NCI-H345 (cell line): ENCODE measurements at places on chromosomes 7 and 10.

DNA sequence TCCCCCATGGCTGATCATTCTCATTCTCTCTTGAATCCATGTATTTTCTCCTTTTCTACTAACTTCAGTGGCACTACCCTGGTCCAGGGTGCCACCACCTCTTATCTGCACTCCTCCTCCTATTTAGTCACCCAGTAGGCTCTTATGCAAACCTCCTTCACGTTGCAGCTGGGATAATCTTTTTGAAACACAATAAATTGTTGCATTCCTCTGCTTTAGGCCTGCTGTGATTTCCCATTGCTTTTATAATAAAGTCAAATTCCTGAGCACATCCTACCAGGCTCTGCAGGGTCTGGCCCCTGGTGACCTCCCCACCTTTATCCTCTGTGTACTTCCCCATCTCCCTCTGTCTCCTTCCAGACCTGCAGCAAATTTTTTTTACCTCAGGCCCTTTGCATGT, 112.7 kb upstream of the KIAA1217 start:
- no peak for DNase-seq

DNA sequence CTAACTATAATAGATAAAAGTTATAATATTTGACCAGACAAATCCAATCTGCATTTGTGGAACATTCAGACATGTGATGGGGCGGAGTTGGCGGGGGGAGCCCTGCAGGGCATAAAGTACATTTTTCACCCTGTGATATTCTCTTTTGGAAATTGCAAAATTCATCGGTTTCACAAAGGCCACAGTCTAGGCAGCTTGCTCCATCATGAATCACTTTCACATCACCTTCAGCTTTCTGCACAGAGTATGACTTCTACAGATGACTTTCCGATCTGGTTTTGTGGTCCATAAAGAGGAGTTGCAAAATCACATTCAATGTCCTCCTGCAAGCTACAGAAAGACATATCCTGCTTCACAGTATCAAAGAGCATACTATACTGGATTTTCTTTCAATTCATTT, 51.4 kb upstream of the APBB1IP start:
- no peak for DNase-seq

DNA sequence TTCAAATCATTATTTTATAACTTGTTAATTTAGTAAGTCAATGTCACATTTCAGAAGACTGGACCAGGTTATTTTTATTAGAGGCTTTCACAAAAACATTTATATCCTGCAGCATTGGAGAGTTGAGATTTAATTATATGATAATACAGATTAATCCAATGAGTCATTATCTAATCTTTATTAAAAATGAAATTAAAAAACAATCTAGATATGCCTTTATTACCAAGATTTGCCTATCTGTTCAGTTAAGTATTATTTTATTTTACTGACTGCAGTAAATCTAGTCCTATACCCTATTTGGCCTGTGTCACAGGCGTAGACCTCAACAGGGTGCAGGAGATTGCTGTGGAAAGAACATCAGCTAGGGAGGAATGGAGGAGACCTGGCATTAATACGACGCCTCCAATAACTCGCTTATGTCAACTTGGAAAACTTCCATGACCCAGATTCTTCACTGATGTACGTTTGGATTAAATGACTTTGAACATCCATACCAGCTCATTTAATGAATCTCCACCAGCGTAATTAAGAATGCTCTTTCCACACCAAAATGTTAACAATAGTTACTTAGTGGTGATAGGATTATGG, 18.2 kb downstream of the PAXIP1 start:
- DNase-seq = no peak

DNA sequence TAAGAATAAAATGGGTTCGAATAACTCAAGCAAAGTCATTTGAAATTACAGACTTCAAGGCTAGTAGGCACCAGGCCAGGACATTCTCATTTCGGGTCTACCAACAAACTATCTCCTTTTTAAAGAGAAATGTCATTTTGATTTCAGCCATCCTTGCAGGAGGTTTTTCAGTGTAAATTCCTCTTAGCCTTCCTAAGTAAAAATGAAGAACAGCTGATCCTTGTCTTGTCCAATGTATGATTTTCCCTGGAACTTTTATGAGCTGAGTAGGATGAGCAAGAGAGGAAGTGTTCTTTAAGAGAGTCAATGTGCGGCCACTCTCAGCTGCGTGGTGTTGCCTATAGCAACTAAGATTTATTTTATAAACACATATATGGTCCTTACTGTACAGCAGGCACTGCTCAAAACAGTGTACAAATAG, 110.1 kb downstream of the PLCE1 start:
- DNase-seq = no peak

GRCh38 chr10:44818041-44818649, 93.0 kb upstream of the TMEM72 start:
- no peak for DNase-seq

GRCh38 chr10:58065529-58065815, 202.2 kb downstream of the IPMK start:
- no peak for DNase-seq

GRCh38 chr7:2043316-2044039, 189.3 kb downstream of the MAD1L1 start:
- no peak for DNase-seq

DNA sequence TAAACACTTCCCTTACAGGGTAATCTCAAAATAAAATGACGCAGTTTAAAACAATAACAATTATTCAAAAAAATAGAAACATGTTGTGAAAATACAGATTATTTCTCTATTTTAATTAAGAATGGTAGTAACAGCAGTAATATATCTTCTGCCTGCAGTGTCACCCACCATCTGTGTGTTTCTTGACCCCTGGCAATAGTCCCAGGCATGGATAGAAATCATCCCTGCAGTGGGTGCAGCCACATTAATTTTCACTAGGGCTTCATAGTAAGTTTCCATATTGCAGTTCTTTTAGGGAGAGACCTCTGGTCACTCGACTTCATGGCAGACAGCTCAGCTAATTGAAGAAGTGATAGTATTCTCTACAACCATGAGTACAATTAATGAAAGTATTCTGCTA, 470.1 kb upstream of the TEX47 start:
- DNase-seq = no peak

GRCh38 chr10:53808677-53809372, 992.2 kb downstream of the PCDH15 start:
- DNase-seq = no peak

DNA sequence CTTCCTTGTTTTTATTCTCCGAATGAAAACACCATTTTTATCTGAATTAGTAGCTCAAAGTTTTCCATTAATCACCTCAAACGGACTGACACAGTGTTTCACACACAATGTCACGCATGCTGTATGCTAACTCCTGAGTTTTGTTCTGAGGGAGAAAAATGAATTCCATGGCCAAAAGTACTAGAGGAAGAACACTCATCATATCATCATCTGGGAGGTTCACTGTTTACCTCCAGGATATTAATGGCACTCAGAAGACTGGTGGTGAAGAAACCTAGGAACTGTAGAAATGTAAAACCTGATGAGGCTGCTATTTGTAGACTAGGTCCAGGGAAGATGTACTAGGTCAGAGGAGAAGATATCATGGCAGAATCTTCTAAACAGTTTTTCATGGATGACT, 395.6 kb upstream of the ETV1 start:
- DNase-seq = no peak

DNA sequence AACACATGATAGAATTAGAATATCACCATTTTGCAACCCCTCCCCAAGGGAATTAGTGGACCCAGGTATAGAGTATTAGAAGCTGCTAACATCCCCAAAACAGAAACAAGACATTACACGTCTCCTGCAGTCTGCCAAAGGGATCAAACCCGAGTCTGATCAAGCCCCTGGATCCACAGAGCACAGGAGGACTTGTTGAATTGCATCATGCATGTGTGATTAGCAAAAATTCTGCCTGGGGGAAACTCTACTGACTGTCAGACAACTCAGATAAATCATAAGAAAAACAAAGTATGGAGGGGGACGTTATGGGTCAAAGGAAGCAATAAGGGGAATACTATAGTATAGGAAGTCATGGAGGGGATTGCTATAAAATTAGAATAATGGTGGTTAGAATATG, 116.8 kb upstream of the FGFR2 start:
- DNase-seq = no peak

DNA sequence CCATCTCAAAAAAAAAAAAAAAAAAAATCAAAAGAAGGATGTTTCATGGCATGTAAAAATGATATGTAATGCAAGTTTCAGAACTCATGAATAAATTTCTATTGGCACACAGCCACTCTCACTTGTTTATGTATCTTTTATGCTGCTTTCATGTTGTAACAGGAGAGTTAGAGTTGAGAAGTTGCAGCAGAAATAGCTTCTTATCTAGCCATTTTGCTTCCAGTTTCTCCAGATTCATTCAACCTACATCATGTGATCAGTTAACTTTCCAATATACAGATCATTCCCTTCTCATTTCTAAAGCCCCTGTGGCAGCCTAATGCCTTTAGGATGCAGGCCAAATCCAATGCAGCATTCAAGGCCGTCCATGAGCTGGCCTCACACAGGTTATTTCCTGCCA, 30.4 kb downstream of the ZNF786 start:
- DNase-seq = no peak

DNA sequence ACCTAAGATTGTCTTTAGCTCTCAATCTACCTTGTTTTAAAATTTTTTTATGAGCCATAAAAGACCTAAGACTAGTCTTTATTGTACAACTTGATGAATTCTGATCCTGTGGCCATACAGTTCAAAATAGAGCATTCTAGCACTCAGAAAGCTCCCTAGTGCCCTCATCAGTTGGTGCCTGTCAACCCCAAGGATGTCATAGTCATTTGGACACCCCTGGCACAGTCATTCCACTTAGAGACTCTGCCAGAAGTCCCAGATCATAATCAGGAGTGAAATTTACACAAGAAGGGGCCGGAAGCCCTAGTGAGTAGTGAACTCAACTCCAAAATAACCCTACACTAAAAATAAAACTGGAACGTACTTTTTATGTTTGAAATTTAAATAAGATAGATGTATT, 80.0 kb upstream of the INSIG1 start:
- DNase-seq = no peak

GRCh38 chr10:100022403-100022802, 12.7 kb upstream of the DNMBP start:
- DNase-seq = peak; percentile 36

GRCh38 chr10:516764-517163, 172.7 kb downstream of the DIP2C start:
- DNase-seq = no peak

GRCh38 chr7:37526623-37527022, 78.0 kb upstream of the ELMO1 start:
- no peak for DNase-seq

GRCh38 chr7:150737265-150738055, at the start of gene GIMAP5:
Gene GIMAP5 (plus strand): TSS chr7:150737418. CDS start chr7:150740885, 3,467 bp downstream.
- DNase-seq = no peak

GRCh38 chr10:69787681-69788080, 14.0 kb upstream of the COL13A1 start:
- DNase-seq = no peak

- DNase-seq = no peak
Observed at GRCh38 chr10:69657430-69657829, 27.4 kb downstream of the FAM241B start.

DNA sequence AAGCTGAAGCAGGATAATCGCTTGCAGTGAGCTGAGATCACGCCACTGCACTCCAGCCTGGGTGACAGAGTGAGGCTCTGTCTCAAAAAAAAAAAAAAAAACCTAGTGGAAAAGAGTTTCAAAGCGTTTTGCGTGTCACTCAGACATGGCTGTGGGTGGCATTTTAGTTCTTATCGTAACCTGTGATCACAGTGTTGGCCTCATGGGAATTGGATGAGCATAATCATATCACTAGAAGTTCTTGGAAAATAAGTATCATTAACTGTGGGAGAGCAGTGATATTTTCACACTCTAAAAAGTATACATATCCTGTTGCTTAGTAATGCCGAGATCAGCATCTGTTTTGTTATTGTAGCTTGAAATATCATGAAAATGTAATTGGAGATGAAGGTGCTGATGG, 92.6 kb downstream of the CREM start:
- no peak for DNase-seq

- DNase-seq = no peak
Observed at GRCh38 chr10:36759141-36759805, 366.1 kb upstream of the ANKRD30A start.

GRCh38 chr7:105838627-105839231, 37.7 kb downstream of the ATXN7L1 start:
- DNase-seq = peak; percentile 52

DNA sequence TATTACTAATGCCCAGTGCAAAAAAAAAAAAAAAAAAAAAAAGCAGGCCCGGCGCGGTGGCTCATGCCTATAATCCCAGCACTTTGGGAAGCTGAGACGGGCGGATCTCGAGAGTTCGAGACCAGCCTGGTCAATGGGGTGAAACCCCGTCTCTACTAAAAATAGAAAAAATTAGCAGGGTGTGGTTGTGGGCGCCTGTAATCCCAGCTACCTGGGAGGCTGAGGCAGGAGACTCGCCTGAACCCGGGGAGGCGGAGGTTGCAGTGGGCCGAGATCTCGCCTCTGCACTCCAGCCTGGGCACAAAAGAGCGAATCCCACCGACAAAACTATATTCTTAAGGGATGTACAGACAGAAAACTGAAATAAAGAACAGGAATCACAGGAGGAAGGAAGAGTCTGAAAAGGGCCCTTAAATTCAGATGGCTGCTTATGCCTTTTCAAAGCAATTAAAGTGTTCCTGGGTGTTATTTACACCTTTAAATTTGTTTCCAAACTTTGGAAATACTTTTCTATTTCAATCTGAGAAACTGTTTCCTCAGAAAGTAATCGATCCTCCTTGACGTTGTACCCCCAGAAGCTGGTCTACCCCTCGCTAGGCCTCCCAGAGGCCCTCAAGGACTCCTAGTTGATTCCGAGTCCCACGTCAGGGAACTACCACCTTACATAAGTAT, 2.0 kb upstream of the KMT2E start:
- no peak for DNase-seq
